SIG-M5 (cell line): ENCODE measurements at places on chromosomes 1 and 21.

- no peak for DNase-seq
These were observed 836.1 kb upstream of the ADAMTS5 start for GRCh38 chr21:27802816-27803475.

- DNase-seq = no peak
These were observed 1.8 kb downstream of the DISC1 start for GRCh38 chr1:231628207-231628876.

GRCh38 chr1:10835421-10835820 lies 39.0 kb upstream of the CASZ1 start:
- DNase-seq = no peak

- DNase-seq = no peak
These were observed 2.7 kb downstream of the AKR7A2 start for GRCh38 chr1:19309123-19309813.

- no peak for DNase-seq
These were observed 98.2 kb upstream of the ARTN start for GRCh38 chr1:43835082-43836021.

DNA sequence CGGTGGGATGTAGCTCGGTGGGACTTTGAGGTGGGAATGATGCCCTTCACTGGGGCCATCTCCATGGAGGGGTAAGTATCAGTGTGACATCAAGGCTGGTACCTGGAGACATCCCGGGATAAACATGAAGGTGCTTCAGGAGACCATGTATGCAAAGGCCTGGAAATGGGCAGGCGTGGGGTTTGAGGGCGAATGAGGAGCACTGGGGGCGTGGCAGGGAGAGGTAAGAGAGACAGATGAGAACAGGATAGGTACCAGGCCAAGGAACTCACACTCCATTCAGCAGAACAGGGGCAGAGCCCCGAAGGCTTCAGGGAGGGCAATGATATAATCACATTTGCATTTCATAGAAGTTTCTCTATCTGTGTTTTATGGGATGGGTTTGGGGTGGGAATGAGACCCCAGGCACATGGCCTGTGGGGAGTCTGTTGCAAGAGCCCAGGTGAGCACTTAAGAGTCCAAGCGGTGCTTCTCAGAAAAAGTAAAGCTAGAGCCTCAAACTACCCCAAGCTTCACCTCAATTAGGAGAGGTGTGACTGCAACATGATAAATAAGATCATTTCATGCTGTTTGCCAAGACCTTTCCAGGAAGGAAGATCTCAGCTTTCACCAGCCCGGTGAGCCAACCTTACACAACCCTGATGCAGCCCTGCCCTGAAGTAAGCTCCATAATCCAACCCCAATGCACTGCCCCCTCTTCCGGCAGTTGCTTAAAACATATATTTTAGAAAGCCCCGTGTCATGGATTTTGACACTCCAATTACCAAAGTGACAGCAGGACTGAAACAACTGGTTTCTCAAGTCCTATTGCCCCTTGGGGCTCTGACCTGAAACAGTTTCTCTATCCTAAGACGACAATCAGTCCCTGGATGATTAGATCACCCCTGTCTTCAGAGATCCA lies 7.4 kb downstream of the S100A9 start:
- DNase-seq = no peak

GRCh38 chr1:18703041-18703621 lies 72.5 kb downstream of the PAX7 start:
- no peak for DNase-seq

GRCh38 chr1:230725256-230726012 lies 11.5 kb upstream of the AGT start:
- DNase-seq = no peak

GRCh38 chr1:151841141-151841540 lies 1.5 kb upstream of the C2CD4D start:
- no peak for DNase-seq

DNA sequence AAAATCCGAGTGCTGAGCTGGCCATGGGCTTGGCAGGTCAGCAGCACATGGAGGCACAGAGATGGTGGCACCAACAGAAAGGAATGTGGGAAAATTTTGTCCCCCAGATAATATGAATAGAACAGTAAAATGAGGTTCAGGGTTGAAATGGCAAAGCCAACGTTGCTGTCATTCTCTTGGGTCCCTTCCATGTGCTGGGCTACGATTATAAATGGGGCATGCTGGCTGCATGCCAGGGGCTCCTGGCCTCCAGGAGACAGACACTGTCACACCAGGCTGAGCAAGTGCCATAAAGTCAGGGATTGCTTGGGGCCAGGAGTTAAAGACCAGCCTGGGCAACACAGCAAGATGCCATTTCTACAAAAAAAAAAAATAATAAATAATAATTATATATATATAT lies 77.1 kb downstream of the TOMM20 start:
- no peak for DNase-seq

DNA sequence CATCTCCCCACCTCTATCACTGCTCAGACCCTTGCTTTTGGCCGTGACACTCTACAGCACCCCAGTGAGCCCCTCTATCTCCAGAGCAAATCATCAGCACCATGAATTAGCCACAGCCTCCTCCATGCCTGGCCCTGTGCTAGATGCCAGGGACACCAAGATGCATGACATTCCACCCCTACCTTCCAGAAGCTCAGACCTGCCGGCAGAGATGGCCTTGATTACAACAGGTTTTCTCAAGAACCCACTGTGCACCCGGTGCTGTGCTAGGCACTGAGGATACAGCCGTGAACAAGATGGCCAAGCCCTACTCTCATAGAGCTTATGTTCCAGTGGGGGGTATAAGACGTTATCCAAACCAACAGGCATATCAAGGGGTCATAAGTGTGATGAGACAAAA lies 30.6 kb downstream of the CDK18 start:
- DNase-seq = no peak

- no peak for DNase-seq
These were observed 58.8 kb upstream of the SPATA6 start for GRCh38 chr1:48530727-48531351.

DNA sequence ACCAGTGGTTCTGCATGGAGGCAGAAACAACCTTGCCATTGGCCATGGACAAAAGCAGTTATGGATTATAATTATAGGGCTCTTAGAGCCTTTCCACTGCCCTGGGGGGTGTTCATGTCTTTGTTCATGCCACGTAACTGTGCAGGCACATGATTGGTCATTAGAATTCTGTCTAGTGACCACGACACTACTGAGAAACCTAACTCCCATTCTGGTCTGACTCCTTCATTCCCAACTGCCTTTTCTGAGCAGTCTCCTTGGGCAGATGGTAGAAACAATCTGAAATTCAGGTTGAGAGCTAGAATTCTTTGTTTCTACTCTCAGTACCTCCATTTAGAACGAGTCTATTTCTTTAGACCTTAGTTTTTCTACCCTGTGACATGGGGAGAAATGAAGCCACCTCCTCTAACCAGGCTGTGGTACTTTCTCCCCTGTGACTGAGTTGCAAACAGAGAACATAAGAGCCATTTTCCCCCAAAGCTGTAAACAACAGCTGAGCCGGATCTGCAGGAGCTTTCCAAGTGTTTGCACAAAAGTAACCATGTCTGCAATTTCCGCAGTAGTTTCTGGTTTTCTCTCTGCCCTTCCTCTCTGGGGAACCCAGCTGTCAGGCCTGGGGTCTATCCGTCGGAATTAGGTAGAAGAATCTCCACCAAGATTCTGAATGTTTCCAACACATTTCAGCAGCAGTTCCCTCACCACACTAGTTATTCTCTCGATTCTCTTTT lies 37.7 kb upstream of the IPO9 start:
- DNase-seq = no peak

GRCh38 chr1:246784621-246785493 lies 60.6 kb downstream of the SCCPDH start:
- no peak for DNase-seq

GRCh38 chr1:229507502-229507901 lies 639 bp downstream of the NUP133 start:
- no peak for DNase-seq

DNA sequence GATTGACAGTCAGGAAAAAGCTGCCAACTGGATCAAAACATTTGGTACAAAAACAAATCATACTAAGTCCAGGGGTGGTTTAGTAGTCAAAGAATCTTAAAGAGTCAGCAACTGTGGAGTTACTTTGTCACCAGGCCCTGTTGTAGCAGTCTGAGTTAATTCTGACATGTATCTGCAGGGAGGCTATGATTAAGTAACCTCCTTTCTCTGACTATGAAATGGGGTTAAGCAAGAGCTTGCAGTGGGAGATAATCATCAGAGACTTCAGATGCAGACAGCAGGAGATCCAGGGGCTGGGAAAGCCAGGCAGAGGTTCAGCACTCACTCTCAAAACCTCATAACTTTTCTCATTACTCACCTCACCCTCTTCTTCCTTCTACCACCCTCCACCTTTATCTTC lies 99.2 kb upstream of the BTG3 start:
- peak; percentile 18 for DNase-seq

DNA sequence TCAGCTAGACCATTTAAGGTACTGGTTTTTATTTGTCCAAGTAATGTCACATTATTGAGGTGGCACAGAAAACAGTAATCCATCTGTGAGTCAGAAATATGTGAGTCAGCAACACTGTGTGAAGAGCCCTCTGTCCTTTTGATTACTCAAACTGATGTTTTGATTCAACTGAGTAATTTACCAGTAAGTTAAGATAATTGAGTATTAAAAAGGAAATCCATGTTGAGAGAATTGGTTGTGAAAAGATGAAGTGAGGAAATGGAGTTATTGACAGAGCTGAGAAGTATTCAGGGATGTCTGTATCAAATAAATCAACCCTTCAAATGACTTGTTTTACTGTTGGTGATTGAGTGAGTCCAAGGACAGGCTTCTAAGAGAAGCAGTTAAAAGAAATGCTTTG lies 302.7 kb upstream of the SGIP1 start:
- DNase-seq = no peak

GRCh38 chr1:108063703-108064102 lies 98.7 kb upstream of the VAV3 start:
- DNase-seq = no peak

DNA sequence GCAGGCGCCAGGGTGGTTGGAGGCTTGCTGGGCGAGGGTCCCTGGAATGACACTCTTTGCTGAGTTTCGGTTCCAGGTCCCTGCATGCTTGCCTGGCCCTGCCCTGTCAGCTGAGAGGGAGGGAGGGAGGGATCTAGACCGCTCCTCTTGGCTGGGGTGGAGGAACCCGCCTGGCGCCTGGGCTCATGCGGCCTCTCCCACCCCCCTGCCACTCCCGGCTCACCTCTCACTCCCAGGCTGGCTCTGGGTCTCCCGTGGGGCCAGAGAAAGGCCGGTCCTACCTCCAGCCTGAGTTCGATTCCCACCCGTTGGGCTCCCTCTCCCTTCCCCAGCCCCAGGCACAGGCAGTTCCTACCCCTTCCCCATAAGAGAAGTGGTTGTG lies 19.0 kb upstream of the IFNLR1 start:
- no peak for DNase-seq

- no peak for DNase-seq
These were observed 233.8 kb downstream of the RHOU start for GRCh38 chr1:228968891-228969606.

DNA sequence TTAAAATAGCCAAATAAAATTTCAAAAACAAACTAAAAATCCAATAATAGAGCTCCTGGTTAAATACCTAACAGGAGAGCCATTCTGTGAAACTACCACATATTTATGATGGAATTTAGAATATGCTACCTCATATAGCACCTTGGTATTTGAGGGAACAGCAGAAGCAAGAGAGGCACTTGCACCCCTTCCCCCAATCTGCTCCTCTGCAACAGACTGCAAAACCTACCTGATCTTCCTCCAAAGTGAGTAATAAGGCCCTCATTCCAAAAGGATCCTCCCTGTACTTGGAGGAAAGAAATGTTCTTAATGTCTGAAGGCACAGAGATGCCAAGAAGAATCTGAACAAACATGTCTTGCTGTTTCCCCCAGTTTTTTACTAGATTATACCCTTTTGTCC lies 28.1 kb upstream of the RNPC3 start:
- no peak for DNase-seq

- DNase-seq = no peak
These were observed at the start of gene SELE for GRCh38 chr1:169733924-169734323. SELE (minus strand) TSS chr1:169734079; CDS start chr1:169733612, 467 bp downstream.

- no peak for DNase-seq
These were observed 33.6 kb upstream of the ZZZ3 start for GRCh38 chr1:77716065-77716464.
